ENCODE measurements at places on chromosomes 3 and 15.

- no peak for DNase-seq
Observed at GRCh38 chr3:139476348-139476747, at the start of gene RBP2. Gene RBP2 (minus strand): TSS chr3:139476516. CDS start chr3:139476459, 57 bp downstream.

GRCh38 chr3:158912188-158912587 is 110.3 kb downstream of the MFSD1 start:
- DNase-seq: no peak

DNA sequence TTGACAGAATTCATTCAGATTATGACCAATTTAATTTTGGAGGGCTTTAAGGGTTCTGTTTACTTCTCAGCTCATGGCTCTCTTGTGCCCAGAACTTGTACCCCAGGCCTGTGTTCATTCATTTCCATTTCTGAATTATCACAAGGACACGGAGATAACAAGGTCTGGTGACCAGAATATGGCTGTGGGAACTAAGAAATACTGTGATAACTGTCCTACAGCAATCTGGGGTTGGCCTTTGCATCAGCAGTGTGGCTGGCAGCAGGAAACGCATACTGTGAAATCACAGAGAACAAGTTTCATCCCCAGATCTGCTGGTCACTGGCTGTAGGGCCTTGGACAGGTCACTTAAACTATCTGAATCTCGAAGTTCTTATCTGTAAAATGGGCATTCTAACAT is 41.8 kb upstream of the TPM1 start:
- DNase-seq: no peak

DNA sequence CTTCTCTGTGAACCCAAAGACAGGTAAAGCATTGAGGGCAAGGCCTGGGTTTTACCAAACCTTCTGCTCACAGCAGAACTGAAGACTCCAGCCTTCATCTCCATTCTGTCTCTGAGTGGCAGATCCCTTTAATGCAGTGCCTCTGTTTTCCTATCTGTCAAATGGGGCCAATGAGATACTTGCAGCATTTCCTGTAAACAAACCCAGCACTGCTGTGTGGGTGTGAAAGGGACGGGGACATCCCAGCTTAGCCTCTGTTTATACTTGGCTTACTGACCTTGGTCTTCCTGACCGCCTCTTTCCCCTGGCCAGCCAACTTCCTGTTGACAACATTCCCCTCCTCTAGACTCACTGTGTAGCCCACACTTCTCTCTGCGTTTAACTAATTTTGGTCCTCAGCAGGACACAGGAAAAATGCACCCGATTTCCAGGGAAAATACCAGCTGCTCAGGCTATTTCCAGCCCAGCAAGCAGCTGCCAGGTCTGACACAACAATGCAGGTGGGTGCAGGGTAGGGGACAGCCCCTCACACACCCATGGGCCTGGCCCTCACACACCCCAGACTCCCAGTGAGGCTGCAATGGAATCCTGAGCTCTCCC is 105.9 kb upstream of the HERC1 start:
- DNase-seq: no peak

DNA sequence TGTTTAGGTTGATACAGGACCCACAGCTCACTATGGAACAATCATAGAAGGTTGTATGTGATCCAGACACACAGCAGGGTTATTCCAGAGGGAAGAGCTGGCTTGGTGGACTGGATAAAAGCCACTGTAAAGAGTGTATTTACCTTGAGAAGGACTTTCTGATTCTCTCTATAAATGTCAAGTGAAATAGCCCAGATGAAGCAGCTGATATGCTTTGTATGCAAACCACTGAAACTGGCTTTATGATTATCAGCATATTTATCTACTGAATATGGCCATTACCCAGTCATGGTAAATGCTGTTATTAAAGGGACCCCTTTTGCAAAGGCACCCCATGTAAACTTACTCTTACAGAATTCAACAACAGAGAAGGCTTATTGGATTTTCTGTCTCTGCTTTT is 28.1 kb downstream of the C3orf80 start:
- no peak for DNase-seq

GRCh38 chr15:46556559-46557379 is 921.9 kb downstream of the SQOR start:
- no peak for DNase-seq

GRCh38 chr3:52525680-52526561 is 7.7 kb downstream of the NT5DC2 start:
- DNase-seq: no peak

GRCh38 chr15:74844319-74845207 is 1.6 kb upstream of the ULK3 start:
- DNase-seq: no peak

DNA sequence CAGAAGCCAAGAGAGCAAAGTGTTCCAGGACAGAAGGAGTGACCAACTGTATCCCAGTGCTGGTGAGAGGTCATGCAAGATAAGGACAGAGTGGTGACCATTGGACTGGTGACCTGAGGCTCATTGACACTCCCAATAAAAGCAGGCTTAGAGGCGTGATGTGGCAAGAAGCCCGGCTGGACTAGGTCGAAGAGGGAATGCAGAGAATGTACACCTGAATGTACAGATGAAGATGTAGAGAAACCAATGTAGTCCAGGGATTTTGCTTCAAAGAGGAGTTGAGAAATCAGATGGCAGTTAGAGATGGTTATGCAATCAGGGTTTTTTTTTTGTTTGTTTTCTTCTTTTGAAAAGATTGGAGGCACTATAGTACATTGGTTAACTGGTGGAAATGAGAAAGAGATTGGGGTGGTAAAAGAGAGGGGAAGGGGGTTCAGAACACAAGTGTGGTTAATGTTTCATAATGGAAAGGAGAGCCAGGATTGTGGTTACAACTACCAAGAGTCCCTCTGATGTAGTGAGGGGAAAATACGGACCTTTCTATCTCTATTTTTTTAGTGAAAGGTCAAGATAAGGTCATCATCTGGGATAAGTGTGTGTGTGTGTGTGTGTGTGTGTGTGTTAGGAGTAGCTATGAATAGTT is 23.3 kb downstream of the ST3GAL6 start:
- DNase-seq: no peak

DNA sequence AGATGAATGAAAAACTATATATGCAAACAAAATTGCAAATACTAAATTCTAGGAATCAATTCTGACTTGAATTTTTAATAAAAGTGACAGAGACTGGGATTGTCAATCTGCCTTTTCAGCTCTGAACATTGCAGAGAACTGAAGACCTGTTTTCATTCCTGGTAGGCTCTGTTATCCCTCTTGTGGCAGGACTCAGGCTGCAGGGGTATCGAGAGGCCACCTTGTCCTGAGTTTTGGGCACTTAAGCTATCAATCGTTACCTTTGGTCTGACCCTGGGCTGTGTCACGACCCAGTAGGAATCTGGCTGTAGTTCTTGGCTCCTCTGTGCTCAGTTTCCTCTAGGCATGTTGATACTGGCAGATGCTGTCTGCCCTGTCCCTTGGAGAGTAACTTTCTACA is 238.0 kb downstream of the CACNA2D3 start:
- no peak for DNase-seq

- no peak for DNase-seq
Observed at GRCh38 chr15:66704019-66704802, 2.2 kb downstream of the SMAD6 start.

- no peak for DNase-seq
Observed at GRCh38 chr3:3110299-3110630, at the start of gene IL5RA. Gene IL5RA (minus strand): TSS chr3:3110374. CDS start chr3:3104984, 5,390 bp downstream.

- no peak for DNase-seq
Observed at GRCh38 chr15:49624056-49624455, 3.2 kb downstream of the DTWD1 start.

GRCh38 chr3:126083511-126083912 is 412 bp downstream of the SLC41A3 start:
- no peak for DNase-seq
